ENCODE measurements at places on chromosomes 4 and X. TPM values are rescaled to one million over a fixed set of nuclear protein-coding genes. Genes with fewer than 3 reads are reported as not detected.

The ARSJ gene
- total RNA-seq = 68.2 TPM

The NPY5R gene
- not detected for total RNA-seq

The SPIN2A gene
- not detected for total RNA-seq

The NLGN4X gene
- not detected for total RNA-seq

The NLGN3 gene
- total RNA-seq = not detected

The GUCY1B1 gene
- 12.7 TPM for total RNA-seq

The ADH1B gene
- total RNA-seq = 1.2 TPM

The MORC4 gene
- 17.3 TPM for total RNA-seq

The ZDHHC15 gene
- not detected for total RNA-seq

The HTN3 gene
- not detected for total RNA-seq

The MMAA gene
- 3.2 TPM for total RNA-seq

The CT45A1 gene
- not detected for total RNA-seq

The CXCL9 gene
- total RNA-seq = not detected

The HMGB2 gene
- 237 TPM for total RNA-seq

The POF1B gene
- not detected for total RNA-seq

The NUDT10 gene
- total RNA-seq = 1.6 TPM

The PCDH7 gene
- 9.7 TPM for total RNA-seq

The GAB3 gene
- 1.6 TPM for total RNA-seq

The SH2D1A gene
- total RNA-seq = not detected

The TRIM60 gene
- total RNA-seq = not detected

The DMRTC1B gene
- total RNA-seq = not detected

The RBMXL3 gene
- total RNA-seq = not detected

The CYSLTR1 gene
- not detected for total RNA-seq

The PFKFB1 gene
- total RNA-seq = not detected

The ACE2 gene
- not detected for total RNA-seq

The ZCCHC18 gene
- total RNA-seq = 2.9 TPM

The LEF1 gene
- total RNA-seq = not detected

The TDO2 gene
- not detected for total RNA-seq

The EDA2R gene
- total RNA-seq = 0.30 TPM

The XK gene
- total RNA-seq = under 0.01 TPM

The ODAPH gene
- not detected for total RNA-seq

The CNKSR2 gene
- total RNA-seq = under 0.01 TPM

The CSAG1 gene
- not detected for total RNA-seq

The ELF4 gene
- total RNA-seq = 9.4 TPM

The PWWP3B gene
- not detected for total RNA-seq

The FAT1 gene
- 14.9 TPM for total RNA-seq

The SPANXD gene
- not detected for total RNA-seq

The PF4V1 gene
- not detected for total RNA-seq

The USP27X gene
- 1.8 TPM for total RNA-seq

The VSIG4 gene
- total RNA-seq = not detected

The FATE1 gene
- total RNA-seq = not detected

The GPR119 gene
- not detected for total RNA-seq

The FOXR2 gene
- not detected for total RNA-seq

The TRAM1L1 gene
- 2.4 TPM for total RNA-seq

Data from epithelial cell of umbilical artery (primary cell).